Mammary epithelial cell (primary cell): ENCODE measurements at places on chromosomes 7 and 10. TPM values are rescaled to one million over a fixed set of nuclear protein-coding genes. Genes with fewer than 3 reads are reported as not detected.

AGR3 gene
- not detected in 2 replicates for total RNA-seq

PCLO gene
- total RNA-seq = 5.8 TPM

TBRG4 gene
- 69.1 and 99.4 TPM in 2 replicates for total RNA-seq

UMAD1 gene
- total RNA-seq = 12.7 TPM

KLF14 gene
- total RNA-seq = not detected in 2 replicates

CALY gene
- total RNA-seq = not detected

THSD7A gene
- not detected for total RNA-seq

PVRIG gene
- total RNA-seq = not detected in 2 replicates

OR6B1 gene
- total RNA-seq = not detected

CTAGE4 gene
- total RNA-seq = 7.6 and 10.3 TPM in 2 replicates

TMEM236 gene
- 0.28 and 0.67 TPM in 2 replicates for total RNA-seq

SPDYE6 gene
- not detected for total RNA-seq

OPN4 gene
- total RNA-seq = not detected

EIF3A gene
- total RNA-seq = 115 TPM

FRMD4A gene
- 16.9 and 27.1 TPM in 2 replicates for total RNA-seq

GPR15LG gene
- total RNA-seq = not detected in 2 replicates

RELN gene
- total RNA-seq = 0.02 and 0.03 TPM in 2 replicates

TWIST1 gene
- 2.3 TPM for total RNA-seq

ZNF32 gene
- total RNA-seq = 21.3 TPM

HPSE2 gene
- total RNA-seq = not detected

AKR1C4 gene
- total RNA-seq = not detected in 2 replicates

HTR7 gene
- 20.2 TPM for total RNA-seq

RAB19 gene
- total RNA-seq = 0.89 TPM in 1 of 2 replicates, not detected in the other

CYP2C19 gene
- total RNA-seq = not detected in 2 replicates

PILRA gene
- 0.85 and 0.94 TPM in 2 replicates for total RNA-seq

CCL24 gene
- total RNA-seq = not detected

GFRA1 gene
- total RNA-seq = 0.17 TPM

CYP3A4 gene
- not detected for total RNA-seq

KMT2E gene
- total RNA-seq = 72.2 TPM

TMEM176A gene
- not detected for total RNA-seq

SEPTIN7 gene
- total RNA-seq = 170 and 184 TPM in 2 replicates

HOXA5 gene
- total RNA-seq = 11.0 TPM

SFXN2 gene
- total RNA-seq = 8.4 and 10.9 TPM in 2 replicates

DKK1 gene
- total RNA-seq = 161 TPM

EGFR gene
- 304 TPM for total RNA-seq
